Urothelium cell line (cell line): ENCODE measurements at places on chromosomes 7 and 10.

GRCh38 chr7:43838201-43838658, 31.1 kb downstream of the MRPS24 start:
- DNase-seq = no peak

DNA sequence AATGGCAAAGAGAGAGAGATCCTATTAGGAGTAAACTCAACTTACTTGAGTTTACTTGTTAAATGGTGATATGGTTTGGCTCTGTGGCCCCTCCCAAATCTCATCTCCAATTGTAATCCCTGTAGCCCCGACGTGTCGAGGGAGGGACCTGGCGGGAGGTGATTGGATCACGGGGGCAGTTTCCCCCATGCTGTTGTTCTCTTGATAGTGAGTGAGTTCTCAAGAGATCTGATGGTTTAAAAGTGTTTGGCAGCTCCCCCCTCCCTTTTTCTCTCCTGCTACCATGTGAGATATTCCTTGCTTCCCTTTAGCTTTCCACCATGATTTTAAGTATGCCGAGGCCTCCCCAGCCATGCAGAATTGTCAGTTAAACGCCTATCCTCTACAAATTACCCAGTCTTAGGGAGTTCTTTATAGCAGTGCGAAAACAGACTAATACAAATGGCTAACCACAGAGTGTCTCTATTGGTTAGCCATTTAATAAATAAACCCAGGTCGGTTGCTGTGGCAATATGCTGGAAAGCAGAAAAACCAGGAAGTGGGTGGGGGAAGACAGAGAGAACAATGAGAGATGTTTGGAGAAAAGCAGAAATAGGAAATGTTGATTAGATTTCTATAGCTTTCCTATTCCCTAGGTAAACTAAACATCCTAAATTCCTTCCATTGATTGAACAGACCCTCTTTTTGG, 3.0 kb upstream of the STMP1 start:
- no peak for DNase-seq

GRCh38 chr10:19785366-19785765, 30.9 kb upstream of the PLXDC2 start:
- no peak for DNase-seq

GRCh38 chr7:21757537-21758282, 188.0 kb downstream of the CDCA7L start:
- no peak for DNase-seq

- DNase-seq = no peak
These were observed 29.4 kb downstream of the HIPK2 start for GRCh38 chr7:139748373-139748765.

DNA sequence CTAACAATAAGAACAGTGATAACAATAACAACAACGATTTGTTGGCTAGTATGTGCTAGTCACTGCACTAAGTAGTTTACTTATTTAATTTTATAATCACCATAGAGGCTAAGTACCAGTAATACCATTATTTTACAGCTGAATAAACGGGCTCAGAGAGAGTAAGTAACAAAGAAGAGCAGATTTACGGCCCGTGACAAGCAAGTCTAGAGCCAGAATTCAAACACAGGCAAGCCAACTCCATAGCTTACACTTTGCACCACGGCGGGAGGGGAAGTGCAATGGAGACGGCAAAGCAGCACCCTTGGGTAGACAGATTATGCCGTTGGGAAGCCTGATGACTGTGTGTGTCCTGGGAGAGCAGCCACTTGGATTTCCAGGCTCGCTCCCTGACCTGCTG, 1.2 kb upstream of the OR6V1 start:
- DNase-seq = no peak

GRCh38 chr7:12719981-12720865, 32.8 kb downstream of the ARL4A start:
- DNase-seq = no peak

GRCh38 chr10:123945325-123945920, 53.8 kb upstream of the CPXM2 start:
- peak; percentile 46 for DNase-seq

GRCh38 chr7:12683678-12684585, 3.5 kb upstream of the ARL4A start:
- no peak for DNase-seq

DNA sequence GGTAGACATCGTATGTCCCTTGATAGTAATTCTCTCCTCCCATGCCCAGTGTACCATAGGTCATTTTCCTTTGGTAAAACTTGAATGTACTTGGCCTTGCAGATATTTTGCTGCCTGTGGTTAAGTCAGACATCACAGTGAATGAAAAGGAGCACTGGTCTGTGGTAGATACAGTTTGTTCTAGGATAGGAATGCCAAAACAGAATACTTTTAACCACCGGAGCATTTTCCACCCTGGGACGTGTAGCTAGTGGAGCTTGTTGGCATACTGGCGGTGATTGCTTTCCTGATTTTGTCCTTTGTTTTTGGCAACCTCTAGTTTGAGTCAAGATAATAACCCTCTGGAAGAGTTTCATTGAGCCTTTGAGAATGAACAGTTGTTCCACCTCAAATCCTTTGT, 92.0 kb upstream of the BMPER start:
- DNase-seq = no peak

- no peak for DNase-seq
These were observed 58.7 kb downstream of the CABCOCO1 start for GRCh38 chr10:61721431-61721830.

DNA sequence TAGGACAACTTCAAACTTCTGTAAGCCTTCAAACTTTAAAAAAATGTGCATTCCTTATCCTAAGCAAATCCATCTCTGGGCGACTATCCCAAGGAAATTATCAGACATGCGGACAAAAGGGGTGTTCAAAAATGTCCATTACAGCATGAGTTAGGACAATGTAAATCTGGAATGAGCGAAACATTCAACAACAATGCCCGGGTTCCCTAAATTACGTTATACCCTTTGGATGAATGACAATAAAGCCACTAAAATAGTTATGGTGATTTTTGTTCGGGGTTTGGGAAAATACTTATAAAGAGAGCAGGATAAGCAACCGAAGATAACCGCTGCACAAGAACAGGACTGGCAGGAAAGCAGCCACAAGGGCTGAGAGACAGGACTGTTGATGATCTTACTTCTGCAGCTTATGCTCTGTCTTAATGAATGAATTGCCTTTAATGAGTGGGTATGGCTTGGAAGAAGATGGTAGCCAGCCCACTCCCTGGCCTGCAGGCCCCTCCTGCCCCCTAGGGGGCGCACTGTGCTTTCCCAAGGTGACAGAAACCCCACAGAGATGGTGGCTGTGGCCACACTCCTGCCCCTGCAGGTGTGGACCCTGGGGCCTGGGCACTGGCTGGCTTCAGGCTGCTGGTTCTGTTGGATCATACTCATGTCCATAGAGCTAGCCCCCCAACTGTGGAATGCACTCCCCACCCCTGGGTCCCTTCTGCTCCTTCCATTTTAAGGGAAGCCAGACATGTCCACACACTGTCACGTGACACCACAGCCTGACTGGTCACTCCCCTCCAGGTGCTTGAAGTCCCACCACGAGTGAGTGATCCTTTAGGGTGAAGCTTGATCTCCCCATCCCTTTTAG, 45.0 kb downstream of the ZCCHC24 start:
- DNase-seq = no peak

DNA sequence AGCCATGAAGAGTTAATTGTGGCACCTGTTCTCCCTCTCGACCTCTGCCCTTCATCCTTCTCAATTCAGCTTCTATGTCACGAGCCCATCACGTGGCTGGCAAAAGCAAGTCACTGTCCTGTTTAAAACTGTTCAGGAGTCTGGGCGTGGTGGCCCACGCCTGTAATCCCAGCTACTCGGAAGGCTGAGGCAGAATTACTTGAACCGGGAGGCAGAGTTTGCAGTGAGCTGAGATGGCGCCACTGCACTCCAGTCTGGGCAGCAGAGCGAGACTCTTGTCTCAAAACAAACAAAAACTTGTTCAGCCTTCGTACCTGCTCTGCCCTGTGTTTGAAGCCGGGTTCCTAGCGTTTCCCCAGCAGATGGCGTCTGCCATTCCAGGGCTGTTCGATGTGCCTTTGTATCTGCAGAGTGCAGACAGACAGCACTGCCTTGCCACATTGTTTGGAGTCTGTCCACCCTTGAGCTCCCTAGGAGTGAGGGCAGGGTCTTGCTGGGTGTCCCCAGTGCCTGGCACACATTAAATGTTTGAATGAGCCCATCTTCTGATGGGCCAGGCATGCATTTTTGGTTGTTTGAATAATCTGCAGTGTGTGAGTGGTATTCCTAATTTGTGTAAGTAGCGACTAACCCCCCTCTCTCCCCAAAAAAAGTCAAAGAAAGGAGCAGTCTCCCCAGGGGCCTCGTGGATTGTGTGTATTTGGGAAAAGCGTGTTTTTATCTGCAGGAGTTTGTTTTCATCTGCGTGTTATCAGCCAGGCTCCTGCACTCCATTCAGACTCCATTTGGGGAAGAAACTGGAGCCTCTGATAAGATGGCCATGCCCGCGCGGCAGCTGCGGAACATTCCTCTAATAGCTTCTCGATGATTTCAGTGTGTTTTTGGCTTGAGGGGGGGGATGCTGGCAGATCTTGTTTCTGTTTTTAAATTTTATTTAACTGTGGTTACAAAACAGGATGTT, 61.2 kb downstream of the DNAJB6 start:
- DNase-seq = peak; percentile 40

DNA sequence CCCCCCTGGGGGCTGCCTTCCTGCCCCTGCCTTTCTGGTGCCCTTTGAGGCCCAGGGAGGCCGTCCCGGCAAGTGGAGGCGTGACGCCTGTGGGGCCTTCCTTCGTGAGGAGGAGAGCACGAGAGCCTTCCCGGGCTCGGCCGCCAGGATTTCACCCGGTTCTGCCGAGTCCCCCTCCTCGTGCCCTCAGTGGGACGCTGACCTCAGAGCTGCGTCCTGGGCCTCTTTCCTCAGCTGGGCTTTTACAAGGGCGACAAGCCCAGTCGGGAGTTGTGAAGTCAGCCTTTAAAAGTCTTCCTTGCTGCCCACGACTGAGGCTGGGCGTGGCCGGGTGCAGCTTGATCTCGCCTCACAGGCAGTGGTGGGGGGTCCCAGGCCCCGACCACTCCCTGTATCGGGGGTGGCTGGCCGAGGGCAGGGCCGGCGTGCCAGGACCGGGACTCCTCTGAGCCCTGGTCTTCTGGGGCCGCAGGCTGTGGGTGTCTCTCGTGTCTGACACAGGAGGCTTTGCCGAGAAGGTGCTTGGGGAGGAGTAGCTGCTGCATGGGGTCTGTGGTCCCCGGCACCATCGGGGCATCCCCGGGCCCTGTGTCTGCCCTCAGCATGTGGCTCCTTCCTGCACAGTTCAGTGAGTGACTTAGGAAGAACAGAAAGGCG, 41.8 kb downstream of the FAM20C start:
- DNase-seq = no peak

GRCh38 chr10:34816501-34817002, 1.5 kb upstream of the PARD3 start:
- DNase-seq = no peak

DNA sequence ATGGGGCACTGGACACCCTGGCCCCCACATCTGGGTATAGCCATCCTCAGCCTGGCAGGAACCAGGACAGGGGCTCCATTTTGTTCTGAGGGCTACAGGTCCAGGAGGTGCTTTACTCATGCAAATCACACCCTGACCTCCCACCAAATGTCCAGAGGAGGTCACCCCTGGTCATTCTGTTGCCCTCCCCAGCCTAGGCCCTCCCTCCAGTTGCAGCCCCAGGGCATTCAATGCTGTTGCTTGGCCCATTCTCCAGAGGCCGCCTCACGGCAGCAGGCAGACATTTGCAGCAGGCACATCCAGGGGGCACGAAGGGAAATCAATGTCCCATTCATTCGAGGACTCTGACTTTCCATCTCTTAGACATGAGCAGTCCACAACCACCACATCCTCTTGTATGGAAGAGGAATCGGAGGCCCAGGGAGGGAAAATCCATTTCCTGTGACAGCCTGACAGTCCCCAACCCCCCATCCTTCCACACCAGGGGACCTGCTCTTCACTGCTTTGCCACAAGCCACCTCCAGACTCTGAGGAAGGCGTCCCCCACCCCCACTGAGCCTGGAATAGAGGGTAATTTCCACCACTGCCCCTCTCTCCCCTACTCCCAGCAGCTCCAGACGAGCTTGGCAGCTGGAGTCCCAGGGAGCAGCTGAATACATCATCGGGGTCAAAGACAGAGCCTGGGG, 76.2 kb upstream of the UNC5B start:
- no peak for DNase-seq

DNA sequence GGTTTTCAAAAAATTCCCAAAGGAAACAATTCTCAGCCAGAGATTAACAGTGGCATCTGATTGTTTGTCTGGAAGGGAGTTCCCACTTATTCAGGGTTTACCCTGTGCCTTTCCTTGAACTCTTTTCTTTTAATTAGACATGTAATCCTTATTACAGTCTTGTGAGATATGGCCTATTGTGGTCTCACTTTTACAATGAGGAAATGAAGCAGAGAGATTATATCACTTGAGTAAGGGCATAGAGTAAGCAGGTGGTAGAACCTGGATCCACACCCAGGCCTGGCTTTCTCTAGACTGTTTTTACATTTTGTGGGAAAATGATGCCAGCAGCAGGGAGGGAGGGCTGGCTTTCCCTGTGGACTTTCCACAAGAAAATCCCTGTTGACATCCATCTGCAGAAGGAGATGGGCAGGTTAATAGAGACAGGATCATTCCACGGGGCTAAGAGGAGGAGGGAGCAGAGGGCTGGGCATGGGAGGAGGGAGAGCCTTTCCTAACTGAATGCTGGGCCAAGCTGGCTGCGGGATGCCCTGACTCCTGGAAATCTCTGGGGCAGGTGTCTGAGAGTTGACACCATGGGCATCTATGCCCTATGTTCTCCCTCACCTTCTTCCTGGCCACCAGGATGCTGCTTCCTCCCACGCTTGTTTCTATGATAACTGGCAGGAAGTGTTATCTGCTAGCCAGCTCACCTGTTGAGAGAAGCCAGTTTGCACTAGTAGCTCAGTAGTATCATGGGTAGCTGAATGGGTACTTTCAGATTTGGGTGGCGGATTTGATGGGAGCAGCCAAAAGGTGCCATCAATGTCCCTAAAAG, 28.7 kb upstream of the ARHGAP22 start:
- DNase-seq = no peak

- peak; percentile 63 for DNase-seq
These were observed 87.1 kb downstream of the SLC16A9 start for GRCh38 chr10:59622320-59623132.

GRCh38 chr10:87503401-87503800, 1.3 kb upstream of the MINPP1 start:
- no peak for DNase-seq

DNA sequence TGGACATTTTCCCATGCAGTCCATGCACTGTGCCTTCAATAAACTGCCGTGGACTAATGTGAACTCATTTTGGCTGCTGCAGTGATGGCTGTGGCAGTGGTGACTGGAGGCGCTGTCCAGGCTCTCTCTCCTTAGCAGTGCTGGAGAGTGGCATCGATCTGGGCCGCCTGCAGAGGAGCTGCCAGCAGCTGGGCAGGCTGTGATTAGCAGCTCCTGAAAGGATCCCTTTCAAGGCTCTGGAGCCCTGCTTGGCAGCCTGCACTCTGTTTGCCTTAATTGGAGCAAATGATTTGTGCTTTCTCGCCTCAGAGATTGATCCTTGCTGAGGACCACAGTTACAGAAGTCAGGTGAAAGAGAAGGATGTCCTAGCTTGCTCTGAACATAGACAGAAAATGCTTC, 130.1 kb upstream of the VWC2 start:
- no peak for DNase-seq
